ENCODE measurements at places on chromosomes 2 and 18. TPM values are rescaled to one million over a fixed set of nuclear protein-coding genes. Genes with fewer than 3 reads are reported as not detected.
A peak's percentile ranks its signal among the peaks of the same experiment; 100 is the strongest.

FN1 gene
- 1,092 TPM for total RNA-seq

VSNL1 gene
- total RNA-seq = 30.2 TPM

GRCh38 chr2:10868465-10869314 lies 43.0 kb upstream of the KCNF1 start:
- H3K4me1 ChIP-seq = peaks cover 3% of the 10 kb centered on the region
- no peak overlapping the region for H3K4me3 ChIP-seq
- no peaks in the 10 kb centered on the region for H3K36me3 ChIP-seq
- peak; percentile 74 for DNase-seq
- no peaks in the 10 kb centered on the region for H3K27me3 ChIP-seq

DNA sequence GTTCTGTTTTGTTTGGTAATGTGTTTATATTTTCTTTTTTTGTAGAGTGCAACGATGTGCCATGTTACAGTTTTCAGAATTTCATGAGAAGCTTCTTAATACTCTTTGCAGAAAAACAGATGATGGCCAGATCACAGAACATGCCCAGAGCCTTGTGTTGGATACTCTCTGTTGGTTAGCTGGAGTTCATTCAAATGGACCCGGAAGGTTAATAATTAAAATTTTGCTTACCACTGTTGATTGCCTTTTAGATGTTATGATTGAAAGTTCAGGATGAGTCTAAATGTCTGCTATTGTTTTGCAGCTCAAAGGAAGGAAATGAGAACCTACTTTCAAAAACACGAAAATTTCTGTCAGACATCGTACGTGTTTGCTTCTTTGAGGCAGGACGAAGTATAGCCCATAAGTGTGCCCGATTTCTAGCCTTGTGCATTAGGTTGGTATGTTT lies 85.2 kb downstream of the BIRC6 start:
- no peaks in the 10 kb centered on the region for H3K27me3 ChIP-seq
- H3K4me1 ChIP-seq = no peaks in the 10 kb centered on the region
- no peak overlapping the region for H3K27ac ChIP-seq
- H3K4me3 ChIP-seq = no peak overlapping the region
- no peak for DNase-seq
- H3K36me3 ChIP-seq = peaks cover 64% of the 10 kb centered on the region

DNA sequence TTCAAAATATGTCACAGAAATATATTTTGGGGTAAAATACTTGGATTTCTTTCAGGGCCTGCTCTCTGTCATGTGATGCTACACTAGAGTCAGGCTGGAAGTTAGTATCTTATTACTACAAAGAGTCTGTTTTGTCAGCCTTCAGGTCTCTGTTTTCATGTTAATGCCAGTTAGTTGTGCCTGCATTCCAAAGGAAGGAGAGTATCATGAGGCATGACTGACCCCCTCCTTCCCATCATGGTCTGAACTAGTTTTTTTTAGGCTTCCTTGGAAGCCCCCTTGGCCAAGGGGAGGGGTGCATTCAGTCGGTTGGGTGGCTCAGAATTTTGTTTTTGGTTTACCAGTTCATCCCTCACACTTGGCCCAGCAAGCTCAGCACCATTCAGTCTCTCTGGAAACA lies 318.0 kb downstream of the ALK start:
- H3K4me1 ChIP-seq = no peaks in the 10 kb centered on the region
- no peaks in the 10 kb centered on the region for H3K27me3 ChIP-seq
- H3K36me3 ChIP-seq = no peaks in the 10 kb centered on the region
- no peak overlapping the region for H3K4me3 ChIP-seq

DNA sequence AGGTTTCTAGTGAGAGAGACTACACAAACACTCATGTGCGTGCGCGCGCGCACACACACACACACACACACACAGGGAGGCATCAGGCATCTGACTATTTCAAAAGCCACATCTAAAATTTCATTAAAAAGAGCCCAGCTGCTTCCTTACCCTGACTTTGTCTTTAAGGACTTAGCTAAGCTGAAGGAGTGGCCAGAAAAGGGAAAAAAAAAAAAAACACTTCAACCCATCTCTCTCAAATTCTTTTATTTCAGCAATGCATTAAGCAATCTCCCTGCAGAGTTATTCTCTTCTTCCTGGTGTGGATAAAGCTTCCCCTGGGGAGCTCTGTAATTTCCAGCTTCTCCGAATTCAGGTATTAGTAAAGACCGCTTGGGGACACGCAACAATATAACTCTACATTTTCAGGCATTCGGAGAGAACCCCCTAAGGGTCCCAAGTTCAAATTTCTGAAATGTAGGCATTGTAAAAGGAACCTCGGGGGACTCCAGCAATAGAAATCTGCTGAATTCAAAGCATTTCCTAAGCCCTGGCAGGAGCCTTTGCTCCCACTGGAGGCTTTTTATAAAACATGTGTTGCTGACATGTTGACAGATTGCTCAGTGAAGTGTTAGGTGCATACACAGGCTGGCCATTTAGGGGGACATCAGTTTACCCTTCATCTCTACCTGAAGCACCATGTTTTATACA lies 67.0 kb downstream of the ZNF521 start:
- peaks cover 81% of the 10 kb centered on the region for H3K4me1 ChIP-seq
- peak overlapping the region; percentile 21 for H3K4me3 ChIP-seq
- no peaks in the 10 kb centered on the region for H3K36me3 ChIP-seq

- H3K4me3 ChIP-seq = no peak overlapping the region
- no peak for DNase-seq
- H3K27me3 ChIP-seq = no peaks in the 10 kb centered on the region
- no peaks in the 10 kb centered on the region for H3K36me3 ChIP-seq
- no peak overlapping the region for H3K27ac ChIP-seq
Observed at GRCh38 chr18:3223356-3223755, 3.6 kb upstream of the MYOM1 start.

DNA sequence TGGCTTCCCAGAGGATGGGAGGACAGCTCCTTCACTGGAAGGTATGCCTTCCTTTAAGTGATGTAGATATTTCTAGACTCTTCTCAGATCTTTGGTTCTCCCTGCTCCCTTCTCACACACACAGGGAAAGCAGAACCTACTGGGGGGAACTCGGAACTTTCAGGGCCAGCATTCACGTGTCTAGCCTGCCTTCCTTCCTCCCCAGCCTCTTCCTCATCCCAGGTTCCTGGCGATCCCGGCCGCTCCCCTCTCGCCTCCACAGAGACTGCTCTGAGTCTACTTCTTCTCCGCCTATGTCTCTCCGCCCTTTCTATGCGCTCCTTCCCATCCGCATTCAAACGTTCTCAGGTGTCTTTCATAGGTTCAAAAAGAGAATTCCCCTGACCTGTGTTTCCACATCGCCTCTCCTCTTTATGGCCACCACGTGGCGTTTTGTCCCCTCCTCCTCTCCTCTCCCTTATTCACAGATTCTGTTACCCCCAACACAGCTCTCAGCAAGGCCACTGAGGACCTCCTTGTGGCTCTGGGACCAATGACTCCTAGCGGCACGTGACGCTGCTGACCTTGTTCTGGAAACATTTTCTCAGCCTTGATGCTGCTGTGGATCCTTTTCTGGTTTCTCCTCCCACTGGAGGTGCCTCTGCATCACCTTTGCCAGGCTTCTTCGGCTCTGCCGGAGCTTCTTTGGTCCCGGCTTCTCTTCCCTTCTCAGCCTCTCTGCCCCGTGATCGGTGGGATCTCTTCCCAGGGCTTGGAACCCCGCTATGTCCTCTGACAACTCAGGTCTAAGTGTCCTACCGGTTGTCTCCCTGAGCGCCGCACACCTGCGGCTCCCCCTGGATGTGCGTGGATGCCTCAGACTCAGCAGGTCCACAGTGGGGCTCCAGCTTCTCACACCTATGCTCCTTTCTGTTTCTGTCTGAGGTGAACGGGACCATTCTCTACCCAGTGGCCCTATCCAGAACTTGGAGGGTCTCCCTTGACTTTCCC lies 77.5 kb downstream of the VAPA start:
- no peak for DNase-seq
- H3K27me3 ChIP-seq = no peaks in the 10 kb centered on the region
- no peak overlapping the region for H3K27ac ChIP-seq
- H3K4me3 ChIP-seq = no peak overlapping the region
- H3K4me1 ChIP-seq = no peaks in the 10 kb centered on the region

GRCh38 chr2:85259879-85260278 lies 67.9 kb downstream of the TGOLN2 start:
- DNase-seq = no peak
- H3K4me1 ChIP-seq = peaks cover 66% of the 10 kb centered on the region
- H3K4me3 ChIP-seq = no peak overlapping the region
- no peaks in the 10 kb centered on the region for H3K36me3 ChIP-seq
- no peaks in the 10 kb centered on the region for H3K27me3 ChIP-seq

DNA sequence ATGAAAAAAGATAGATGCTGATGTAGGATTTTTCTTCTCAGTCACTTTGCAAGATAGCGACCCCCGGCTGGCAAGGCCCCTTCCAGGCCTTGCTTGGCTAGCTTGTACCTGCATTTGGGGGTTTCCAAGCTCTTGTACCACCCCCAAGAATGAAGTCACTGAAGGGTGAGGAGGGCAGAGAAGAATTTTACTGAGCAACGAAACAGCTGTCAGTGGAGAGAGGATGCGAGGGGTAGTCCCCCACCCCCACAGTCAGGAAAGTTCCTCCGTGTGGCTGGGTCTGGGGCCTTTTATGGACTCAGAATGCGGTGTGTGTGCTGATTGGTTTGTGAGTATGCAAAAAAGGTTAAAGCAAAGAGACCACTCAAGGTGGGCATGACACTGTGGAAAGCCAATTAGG lies 382.0 kb downstream of the GPD2 start:
- H3K4me3 ChIP-seq = no peak overlapping the region
- no peak for DNase-seq
- no peak overlapping the region for H3K27ac ChIP-seq
- no peaks in the 10 kb centered on the region for H3K27me3 ChIP-seq

DNA sequence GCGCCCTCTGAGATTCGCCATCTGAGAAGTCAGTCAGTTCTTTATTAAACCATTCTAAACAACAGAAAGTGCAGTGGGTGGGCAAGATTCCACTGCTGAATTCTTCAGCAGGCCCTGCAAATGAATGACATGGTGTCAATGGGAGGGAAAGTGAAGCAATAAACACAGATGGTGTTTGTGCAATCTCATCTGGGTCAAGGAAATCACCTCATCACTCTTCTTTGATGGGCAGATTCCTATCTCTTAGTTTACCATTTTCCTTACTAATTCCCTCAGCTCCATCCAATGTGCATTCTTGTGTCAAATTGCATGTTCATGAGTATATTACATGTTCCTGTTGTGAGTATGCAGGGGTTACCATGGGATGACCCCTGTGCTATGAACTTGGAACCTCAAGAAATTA lies 100.7 kb upstream of the CYP1B1 start:
- H3K36me3 ChIP-seq = no peaks in the 10 kb centered on the region
- no peak for DNase-seq
- H3K27ac ChIP-seq = peak overlapping the region; percentile 64
- H3K27me3 ChIP-seq = no peaks in the 10 kb centered on the region

GRCh38 chr2:56889738-56890137 lies 705.9 kb downstream of the CCDC85A start:
- no peak overlapping the region for H3K27ac ChIP-seq
- no peak overlapping the region for H3K4me3 ChIP-seq
- no peaks in the 10 kb centered on the region for H3K4me1 ChIP-seq

Measured in right atrium auricular region (tissue), 2 donors.